ENCODE measurements at places on chromosomes 7 and 10.

DNA sequence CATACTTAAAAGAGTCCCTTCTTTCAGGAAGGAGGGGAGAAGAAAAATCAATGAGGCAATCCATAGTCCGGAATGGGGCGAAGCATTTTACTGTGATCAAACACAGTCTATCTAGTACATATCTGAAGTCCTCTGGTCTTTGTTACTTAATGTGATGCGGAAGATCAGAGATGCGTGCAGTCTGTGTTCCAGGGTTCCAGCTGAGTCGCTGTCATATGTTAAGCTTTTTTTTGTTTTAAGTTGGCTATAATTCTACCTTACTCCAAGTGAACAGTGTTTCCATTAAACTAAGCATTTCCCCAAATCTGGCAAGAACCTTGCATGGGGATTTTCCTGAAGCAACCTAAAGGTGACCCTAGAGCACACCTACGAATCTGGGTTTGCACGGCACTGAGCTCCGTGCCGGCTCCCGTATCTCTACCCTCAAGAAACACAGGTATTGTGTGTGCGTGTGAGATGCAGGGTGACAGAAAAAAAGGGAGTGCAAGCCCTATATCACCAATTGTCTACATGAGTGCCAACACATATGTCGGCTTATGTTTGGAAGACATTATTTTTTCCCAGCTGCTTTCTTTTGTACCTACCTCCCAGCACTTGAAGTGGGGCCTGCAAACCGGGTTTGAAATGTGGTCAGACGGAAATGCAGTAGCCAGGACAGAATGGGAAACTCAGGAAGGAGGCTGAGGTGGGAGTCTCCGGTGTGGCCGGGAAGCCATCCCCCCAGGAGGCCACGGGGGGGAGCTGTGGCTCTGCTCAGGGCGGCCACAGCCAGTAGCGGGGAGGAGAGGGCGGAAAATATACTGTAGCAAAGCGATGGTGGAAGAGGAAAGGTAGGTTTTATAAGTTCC is 435.8 kb upstream of the MGMT start:
- peak; percentile 66 for DNase-seq

GRCh38 chr7:86745013-86745745 is 101.5 kb downstream of the GRM3 start:
- no peak for DNase-seq

GRCh38 chr10:76667408-76668370 is 969.9 kb downstream of the KCNMA1 start:
- no peak for DNase-seq

DNA sequence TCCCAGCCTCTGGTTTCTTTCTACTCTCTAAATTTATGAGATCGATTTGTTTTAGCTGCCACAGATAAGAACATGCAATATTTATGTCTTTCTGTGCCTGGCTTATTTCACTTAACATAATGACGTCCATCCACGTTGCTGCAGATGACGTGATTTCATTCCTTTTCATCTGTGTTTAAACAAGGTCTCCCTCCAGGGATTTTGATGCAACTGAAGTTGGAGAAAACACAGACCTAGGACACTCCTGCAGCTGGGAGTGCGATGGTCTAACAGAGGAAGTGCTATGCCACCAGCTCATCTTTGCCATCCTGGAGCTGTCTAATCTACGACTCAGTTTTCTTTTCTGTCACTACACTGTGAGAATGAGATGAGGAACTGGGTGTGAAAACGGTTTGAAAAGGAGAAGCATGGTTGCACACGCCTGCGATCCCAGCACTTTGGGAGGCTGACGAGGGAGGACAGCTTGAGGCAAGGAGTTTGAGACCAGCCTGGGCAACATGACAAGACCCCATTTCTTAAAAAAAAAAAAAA is 1.5 kb upstream of the KCTD7 start:
- DNase-seq = no peak

DNA sequence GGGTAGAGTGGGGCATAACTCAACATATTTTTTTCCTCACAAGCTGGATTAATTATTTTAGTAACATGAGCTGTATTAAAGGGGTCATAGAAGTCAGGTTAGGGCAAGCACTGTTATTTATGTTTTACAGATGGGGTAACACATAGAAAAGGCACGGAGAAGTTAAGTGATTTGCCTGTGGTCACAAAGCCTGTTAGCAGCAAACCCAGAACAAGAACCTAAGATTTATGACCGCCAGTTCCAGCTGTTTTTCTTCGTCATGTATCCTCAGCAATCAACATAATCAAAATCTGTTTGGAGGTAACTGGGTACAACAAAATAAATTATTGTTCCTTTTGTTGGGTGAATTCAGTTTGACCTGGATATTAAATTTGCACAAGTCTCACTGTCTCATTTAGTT is 57.2 kb upstream of the BET1 start:
- no peak for DNase-seq

- no peak for DNase-seq
Measured at GRCh38 chr10:127203067-127203466, 6.7 kb upstream of the INSYN2A start.

GRCh38 chr7:132546366-132547127 is 29.7 kb downstream of the PLXNA4 start:
- DNase-seq = no peak

GRCh38 chr7:3089493-3089892 is 45.8 kb upstream of the CARD11 start:
- peak; percentile 22 for DNase-seq

GRCh38 chr7:132337450-132338080 is 238.7 kb downstream of the PLXNA4 start:
- no peak for DNase-seq

DNA sequence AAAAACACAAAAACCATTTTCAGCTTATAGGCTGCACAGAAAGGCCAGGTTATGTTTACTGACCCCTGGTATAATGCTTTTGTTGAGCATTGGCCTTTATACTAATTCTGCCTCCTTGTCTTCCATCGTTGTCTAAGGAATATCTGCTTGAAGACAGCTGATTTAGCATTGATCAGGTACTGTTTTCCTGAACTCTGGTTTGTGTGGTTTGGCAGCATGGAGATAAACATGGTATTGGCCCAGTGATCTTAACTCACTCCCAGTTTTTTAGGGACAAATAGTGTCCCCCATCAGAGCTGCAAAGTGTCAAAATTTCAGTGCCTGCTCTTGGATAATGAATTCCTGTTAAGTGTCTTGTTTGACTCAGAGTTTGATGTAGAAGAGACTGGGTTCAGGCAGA is 100.8 kb downstream of the SND1 start:
- no peak for DNase-seq

DNA sequence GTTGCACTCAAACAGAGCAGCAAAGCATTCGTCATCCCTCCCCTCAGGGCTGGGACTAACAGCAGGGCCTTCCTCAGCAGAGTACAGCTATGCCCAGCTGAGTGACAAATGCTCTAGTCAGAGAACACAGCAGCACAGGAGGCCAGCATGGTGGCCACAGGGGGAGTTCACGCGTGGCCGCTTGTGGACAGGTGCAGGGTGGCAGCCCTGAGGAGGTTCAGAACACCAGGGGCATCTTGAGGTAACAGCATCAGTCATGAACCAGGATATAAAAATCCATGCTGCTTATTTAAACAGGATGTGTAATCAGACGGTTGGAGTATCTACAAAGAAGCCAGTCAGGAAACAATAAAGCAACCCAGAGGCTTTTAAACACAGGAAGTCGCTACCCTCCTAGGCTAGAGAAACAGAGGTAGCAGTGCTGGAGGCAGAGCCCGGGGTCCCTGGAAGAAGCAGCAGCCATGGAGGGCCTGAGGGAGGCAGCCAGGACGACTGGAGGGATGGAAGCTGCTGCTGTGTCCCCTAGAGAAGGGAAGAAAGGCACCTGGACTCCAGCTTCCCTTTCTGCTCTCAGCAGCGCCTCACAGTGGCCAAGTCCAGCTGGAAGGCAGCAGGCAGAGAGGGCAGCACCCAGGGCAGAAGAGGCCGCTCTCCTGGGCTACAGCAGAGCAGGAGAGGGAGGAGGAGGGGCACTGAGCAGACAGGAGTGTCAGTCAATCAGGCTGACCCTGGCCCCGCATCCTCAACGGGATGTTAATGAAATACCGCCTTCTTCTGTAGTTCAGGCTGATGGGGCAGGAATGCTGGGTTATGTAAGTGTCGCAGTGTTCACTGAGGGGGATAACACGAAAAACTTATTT is 70.8 kb upstream of the UCN3 start:
- peak; percentile 69 for DNase-seq

Data from progenitor cell of endocrine pancreas (in vitro differentiated cells).